Omental fat pad (tissue), 4 donors: ENCODE measurements at places on chromosomes 5 and 9.

GRCh38 chr5:32020271-32020670, 153.8 kb downstream of the GOLPH3 start:
- no peak for DNase-seq

- DNase-seq, result no peak
These were observed 44.4 kb upstream of the RASGRF2 start for GRCh38 chr5:80915716-80916115.

- no peak for DNase-seq
These were observed 17.9 kb downstream of the TMEM245 start for GRCh38 chr9:109101810-109102209.

- no peak for DNase-seq
These were observed 68.4 kb downstream of the HSPA4 start for GRCh38 chr5:133120156-133120750.

DNA sequence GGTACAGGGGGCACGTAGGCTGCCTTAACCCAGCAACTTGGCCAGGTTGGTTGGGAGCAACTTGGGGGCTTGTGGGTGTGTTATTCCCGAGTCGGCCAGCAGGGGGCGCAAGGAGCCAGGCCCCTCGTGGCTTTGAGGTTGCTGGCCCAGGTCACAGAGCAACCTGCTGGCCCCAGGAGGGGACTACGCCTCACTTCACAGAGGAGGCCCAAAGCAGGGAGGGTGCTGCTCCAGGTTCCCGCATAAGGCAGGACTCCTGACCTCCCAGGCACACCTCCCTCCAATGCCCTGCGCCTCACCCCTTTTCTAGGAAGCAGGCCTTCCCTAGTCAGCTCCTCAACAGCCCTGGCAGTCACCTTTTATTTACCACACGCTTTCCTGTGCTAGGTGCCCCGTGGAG, 18.1 kb downstream of the KYAT1 start:
- DNase-seq, result peak; percentile 63

- DNase-seq, result no peak
These were observed 507.0 kb downstream of the TAF11L14 start for GRCh38 chr5:18141222-18141621.

DNA sequence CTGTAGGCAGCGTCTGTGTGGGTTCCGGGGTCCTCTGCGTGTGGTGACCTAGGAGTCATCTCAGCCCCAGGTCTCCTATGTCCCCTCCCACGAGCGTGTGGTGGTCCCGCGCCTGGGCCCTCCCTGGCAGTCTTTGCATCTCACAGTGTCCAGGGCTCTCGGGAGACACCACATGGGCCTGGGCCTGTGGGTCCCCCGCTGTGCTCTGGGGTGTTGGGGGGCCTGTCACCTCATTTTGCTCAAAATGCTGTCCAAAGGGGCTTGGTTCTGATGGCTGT, 27.1 kb downstream of the CEP72 start:
- DNase-seq, result no peak

- DNase-seq, result no peak
These were observed 10.3 kb upstream of the ADCY2 start for GRCh38 chr5:7385681-7386080.

- DNase-seq, result no peak
These were observed 203.0 kb downstream of the ATPSCKMT start for GRCh38 chr5:10046676-10047075.

DNA sequence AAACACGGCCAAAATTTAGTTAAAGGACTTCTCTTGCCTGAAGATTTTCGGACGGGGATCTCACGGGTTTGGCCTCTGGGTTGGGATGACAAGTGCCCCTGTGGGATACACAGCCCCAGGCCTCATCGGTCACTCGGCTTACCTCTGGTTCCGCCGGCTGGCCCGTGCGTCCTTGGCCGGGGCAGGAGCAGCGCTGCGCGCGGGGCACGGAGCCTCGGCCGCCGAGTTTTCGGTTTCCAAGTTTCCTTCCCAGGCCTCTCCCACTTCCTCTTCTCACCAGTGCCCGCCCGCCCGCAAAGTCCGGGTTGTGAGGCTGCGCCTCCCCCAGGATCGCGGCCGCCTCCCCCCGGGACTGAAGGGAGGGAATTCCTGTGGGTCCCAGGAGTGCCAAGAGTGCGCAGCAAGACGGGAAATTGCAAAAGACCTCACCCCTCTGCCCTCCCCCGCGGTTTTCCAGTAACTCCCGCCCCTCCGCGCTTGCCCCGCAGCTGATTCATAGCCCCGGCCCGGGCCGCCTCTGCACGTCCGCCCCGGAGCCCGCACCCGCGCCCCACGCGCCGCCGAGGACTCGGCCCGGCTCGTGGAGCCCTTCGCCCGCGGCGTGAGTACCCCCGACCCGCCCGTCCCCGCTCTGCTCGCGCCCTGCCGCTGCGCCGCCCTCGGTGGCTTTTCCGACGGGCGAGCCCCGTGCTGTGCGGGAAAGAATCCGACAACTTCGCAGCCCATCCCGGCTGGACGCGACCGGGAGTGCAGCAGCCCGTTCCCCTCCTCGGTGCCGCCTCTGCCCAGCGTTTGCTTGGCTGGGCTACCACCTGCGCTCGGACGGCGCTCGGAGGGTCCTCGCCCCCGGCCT, at the start of gene OSMR:
Gene OSMR (plus strand): TSS at position 487 of the 853 bp plus-strand sequence. CDS start 23,033 bp downstream, outside the sequence.
- DNase-seq, result peak; percentile 74

GRCh38 chr5:23157716-23158115, 304.6 kb upstream of the CDH12 start:
- DNase-seq, result no peak

DNA sequence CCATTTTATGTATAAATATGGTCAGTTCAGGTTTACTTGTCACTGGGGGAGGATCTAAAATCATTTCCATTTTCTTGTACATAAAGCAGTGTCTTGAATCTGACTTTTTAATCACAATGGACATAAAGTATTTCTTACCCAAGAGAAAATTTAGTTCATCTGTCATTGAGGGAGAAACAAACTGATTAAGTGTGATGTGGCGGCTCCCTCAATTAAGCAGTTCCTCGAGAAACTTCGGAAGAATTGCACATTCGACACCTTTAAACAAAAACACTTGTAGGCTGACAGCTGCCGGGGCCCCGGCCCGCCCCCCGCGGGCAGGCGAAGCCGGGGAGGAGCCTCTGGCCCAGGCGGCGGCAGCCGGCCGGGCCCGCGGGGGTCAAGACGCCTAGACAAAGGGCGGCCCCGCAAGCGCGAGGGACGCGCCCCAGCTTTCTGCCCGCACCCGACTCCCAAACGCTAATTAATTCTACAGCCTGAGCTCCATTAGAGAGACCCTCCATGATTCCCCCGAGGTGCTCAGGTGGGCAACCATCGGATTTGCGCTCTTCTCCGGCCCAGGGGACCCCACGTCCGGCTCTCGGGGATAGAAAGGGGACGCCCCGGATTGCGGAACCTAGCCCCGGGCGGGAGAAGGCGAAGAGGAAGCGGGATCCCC, 750 bp downstream of the TRIM36 start:
- no peak for DNase-seq

GRCh38 chr5:61732796-61733195, 400.7 kb downstream of the ZSWIM6 start:
- no peak for DNase-seq

DNA sequence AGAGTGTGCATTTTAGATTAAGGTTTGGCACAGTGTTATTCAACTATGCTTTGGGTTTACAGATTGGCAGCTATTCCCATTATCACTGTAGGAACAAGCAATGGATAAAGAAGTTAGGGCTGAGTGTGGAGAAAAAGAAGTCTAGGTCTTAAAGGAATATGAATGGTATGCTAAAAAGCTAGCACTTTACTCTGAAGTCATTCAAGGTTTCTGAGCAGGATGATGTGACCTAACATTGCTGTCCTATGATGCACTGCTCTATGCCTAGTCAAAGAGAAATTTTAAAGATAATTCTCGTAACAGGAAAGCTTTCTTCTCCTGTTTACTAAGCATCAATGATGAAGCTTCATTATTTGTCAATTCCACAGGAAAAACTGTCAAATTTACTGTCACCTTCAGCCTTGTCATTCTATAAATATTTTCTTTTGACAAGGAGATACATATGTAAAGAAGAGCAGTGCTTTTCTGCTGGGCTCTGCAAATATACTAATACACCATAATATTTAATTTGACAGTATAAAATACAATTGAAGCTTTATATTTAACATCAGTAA, 476.1 kb upstream of the PTPRD start:
- DNase-seq, result no peak

DNA sequence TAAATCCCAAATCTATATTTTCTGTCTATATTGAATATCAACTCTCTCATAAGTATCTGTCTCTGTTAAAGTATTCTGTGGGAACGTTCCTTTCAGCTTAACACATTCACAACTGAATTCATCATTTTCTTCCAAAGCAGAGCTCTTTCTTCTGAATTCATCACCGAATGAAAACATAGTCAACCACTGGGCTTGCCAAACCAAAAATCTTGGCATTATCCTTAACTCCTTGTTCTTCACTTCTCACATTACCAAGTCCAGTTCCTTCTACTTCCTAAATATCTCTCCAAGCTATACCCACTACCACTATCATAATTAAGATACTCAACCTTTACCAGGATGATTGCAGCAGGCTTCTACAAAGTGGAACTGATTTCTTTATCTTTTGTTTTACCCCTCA, 559.8 kb downstream of the MAT2B start:
- no peak for DNase-seq

DNA sequence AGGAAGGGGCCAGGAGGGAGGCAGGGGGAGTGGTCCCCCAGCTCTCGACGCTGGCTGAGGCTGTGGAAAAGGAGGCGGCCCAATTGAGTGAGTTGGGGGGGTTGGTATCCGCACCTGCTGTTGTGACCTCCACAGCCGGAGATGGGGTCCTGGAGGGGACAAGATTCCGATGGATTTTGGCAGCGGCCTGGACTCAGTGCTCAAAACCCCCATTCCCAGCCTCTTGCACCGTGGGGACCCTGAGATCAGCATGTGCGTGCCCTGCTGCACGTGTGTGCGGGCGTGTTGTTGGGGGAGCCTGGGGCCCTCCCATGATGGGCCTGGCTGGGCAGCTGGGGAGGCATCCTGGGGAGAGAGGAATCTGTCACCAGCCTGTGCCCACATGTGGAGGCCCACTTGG, 15.0 kb downstream of the CNTFR start:
- no peak for DNase-seq

- no peak for DNase-seq
These were observed 557.0 kb downstream of the TLE1 start for GRCh38 chr9:81132318-81132717.

DNA sequence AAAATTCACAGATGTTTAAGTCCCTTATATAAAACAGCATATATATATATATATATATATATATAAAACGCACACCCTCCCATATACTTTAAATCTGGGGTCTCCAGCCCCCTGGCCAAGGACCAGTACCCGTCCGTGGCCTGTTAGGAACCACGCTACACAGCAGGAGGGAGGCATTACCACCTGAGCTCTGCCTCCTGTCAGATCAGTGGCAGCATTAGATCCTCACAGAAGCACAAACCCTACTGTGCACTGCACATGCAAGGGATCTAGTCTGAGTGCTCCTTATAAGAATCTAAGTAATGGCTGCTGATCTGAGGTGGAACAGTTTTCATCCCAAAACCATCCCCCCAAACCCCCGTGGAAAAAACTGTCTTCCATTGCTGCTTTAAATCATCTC, 9.0 kb downstream of the PSIP1 start:
- no peak for DNase-seq

- no peak for DNase-seq
These were observed 1.5 kb upstream of the TMED7 start for GRCh38 chr5:115627295-115627865.

DNA sequence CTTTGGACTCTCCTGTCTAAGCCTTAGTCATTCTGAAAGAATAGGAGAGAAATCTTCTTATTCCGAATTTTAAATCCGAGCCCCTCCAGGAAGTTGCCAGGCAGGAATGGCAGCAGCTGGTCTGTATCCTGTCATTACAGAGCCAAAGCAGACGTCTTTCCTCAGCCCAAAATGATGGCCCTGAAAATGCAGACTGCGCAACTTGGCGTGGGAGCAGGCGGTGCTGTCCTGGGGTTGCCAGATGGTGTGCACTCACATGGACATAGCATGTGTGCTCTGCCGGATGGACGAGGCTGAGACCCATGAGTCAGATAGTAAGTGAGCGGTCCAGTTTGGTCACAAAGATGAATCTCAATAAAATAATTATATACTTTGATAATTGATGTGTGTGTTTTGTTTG, 410.4 kb downstream of the KCTD16 start:
- no peak for DNase-seq

DNA sequence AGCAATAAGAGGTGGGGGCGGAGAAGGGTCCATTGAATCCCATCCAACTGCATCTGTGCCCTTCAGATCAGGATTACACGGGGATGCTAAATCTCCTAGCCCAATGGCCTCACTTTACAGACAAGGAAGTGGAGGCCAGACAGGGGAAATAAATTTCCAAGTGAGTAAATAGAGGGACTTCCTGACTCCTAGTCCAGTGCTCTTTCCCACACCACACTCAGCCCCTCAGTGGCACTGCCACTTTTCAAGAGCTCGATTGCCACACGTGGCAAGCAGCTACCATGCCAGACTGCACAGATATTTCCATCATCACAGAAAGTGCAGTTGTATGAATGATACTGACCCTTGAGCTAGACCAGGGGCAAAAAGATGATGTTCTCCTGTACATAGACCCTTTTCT, 8.2 kb upstream of the TNIP1 start:
- DNase-seq, result no peak

DNA sequence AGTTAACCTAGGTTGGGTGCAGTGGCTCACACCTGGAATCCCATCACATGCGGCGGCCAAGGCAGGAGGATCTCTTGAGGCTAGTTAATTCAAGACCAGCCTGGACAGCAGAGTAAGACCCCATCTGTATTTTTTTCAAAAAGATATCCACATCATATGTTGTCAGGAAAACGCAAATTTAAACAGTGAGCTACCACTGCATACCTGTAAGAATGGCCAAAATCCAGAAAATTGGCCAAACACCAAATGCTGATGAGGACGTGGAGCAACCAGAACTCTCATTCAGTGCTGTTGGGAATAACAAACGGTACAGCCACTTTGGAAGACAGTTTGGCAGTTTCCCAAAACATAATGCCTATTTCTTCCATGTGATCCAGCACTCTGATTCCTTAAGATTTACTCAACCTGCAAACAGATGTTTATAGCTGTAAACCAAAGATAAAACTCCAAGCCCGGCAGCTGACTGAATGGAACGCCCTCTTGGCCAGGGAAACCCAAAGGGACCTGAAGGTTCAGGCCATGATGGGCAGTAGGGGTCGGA, 12.4 kb downstream of the CEL start:
- no peak for DNase-seq

- DNase-seq, result no peak
These were observed 805.6 kb downstream of the BRINP1 start for GRCh38 chr9:118563677-118564076.

GRCh38 chr5:32522429-32523143, 62.8 kb upstream of the SUB1 start:
- no peak for DNase-seq

DNA sequence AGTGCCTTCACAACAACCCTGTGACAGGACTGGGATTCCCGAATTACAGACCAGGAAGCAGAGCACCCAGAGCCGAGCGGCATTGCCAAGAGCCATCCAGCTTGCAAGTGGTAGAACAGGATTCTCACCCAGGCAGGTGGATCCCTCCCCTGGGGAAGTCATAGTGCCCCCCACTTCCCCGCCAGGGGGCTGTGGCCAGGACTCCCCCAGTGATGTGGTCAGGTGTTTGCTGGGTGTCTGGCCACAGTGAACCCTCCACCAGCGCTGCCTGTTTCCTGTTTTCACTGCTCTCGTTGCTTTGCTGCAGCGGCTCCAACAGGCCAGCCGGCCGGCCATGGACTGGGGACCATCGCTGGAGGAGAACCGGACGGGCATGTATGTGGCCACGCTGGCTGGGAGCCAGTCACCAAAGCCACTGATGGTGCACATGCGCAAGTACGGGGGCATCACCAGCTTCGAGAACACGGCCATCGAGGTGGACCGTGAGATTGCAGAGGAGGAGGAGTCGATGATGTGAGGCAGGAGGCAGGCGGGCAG, 19.3 kb downstream of the SLC6A7 start:
- no peak for DNase-seq
